ENCODE measurements at places on chromosomes 3 and 15. TPM values are rescaled to one million over a fixed set of nuclear protein-coding genes. Genes with fewer than 3 reads are reported as not detected.

GRCh38 chr3:177827511-177828207 is 630.4 kb upstream of the TBL1XR1 start:
- no peak for DNase-seq

DNA sequence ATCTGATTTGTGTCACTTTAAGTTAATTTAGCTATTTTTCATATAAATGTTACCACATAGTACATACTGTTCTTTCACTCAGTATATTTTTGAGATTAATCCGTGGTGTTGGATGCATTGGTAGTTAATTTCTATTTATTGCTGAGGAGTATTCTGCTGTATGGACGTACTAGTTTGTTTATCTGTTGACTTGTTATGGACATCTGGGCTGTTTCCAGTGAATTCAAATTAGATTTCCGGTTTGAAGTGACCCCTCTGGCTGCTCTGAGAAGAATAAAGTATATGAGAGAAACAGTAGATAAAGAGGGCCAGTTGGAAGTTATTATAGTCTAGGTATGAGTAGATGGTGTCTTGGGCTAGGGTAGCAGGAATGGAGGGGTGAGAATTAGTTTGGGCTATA is 15.6 kb downstream of the KAT2B start:
- DNase-seq, result no peak

DNA sequence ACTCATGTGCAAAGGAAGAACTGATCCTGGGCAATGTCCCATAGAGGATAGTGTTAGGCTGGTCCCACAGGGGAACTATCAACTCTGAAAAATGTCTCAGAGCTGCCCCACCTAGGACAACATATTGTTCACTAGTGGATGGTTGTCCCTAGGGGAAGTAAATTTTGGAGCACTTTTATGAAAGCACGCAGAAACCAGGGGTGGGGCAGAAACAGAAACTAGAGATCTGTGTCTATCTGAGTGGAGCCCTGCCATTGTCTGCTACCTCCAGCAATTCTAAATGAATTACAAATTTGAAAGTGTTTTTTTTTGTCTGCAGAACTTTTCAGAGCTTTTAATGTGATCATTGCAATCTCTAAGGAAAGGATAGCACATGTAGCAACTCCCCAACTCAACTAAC is 357.1 kb upstream of the PROK2 start:
- DNase-seq, result no peak

- no peak for DNase-seq
Measured at GRCh38 chr15:40232625-40233070, 6.2 kb upstream of the PAK6 start.

DNA sequence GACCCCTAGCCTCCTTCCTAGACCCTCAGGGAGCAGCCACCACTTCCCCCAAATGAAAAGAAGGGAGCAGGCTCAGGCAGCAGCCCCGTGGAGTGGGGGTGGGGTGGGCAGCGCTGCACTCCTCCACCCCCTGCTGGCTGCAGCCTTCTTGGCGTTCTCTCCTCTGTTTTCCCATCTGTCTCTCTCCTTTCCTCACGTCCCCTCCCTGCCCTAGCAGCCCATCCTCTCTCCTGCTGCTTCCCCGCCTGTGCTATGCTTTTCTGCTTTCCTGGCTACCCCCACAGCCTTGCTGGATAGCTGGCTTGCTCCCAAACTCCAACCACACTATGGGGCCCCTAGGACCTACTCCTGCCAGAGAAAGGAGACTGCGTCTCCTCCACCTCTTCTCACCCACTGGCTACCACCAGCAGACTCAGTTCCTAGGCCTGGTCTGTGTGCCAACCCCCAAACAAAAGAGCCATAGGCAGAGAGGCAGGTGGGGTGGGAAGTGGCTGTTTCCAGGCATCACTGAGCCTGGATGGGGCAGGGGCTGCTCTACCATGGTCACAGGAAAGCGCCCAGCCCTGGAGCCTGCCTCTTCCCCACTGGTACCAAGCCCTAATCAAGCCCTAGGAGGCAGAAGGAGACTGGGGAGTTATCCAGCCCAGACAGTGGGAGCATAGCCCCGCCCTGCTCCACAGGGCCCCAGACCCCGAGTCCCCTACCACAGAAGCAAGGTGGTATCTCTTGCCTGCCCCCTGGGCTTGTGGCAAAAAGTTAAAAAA is 3.4 kb upstream of the DISP2 start:
- no peak for DNase-seq

CYP8B1 gene
- total RNA-seq, result not detected

- DNase-seq, result no peak
Measured at GRCh38 chr15:74604983-74605794, 10.4 kb upstream of the CLK3 start.

DNA sequence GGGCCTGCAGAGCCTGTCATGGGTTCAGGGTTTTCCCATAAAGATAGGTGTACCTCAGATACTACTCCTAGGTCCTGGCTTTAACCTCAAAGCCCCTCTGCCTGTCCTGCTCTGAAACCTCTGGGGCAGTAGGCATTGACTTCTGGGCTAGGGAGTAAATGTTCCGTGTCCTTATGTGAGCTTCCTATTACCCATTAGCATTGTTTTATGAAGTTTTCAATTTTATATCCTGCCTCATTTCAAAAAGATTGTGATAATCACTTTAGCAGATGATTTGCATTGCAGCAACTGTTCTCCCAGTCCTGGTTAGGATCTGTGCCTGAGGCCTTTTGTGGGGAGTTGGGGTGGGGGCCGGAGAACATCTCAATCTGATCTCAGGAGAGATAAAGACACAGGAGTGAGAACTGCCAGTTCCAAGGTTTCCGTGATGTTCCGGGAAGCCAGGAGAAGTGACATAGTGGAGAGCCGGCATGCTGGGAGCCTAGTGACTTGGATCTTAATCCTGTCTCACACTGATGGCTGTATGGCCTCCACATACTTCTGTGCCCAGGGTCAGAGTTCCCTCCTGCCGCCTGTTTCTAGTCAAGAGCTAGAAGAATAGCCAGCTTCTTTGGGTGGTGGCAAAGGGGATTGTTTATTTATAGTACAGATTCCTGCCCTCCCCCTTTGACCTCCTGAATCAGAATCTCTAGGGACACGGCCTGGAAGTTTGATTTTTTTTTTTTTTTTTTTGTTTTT is 10.6 kb downstream of the TPM1 start:
- DNase-seq, result no peak

GCSAM gene
- total RNA-seq, result 40.1 TPM

- DNase-seq, result no peak
Measured at GRCh38 chr15:60299452-60300047, 98.2 kb downstream of the ANXA2 start.
